Mucosa of descending colon (tissue), 3 donors: ENCODE measurements at places on chromosomes 13 and 19.
A peak's percentile ranks its signal among the peaks of the same experiment; 100 is the strongest.

GRCh38 chr13:80244574-80244973 lies 96.4 kb downstream of the SPRY2 start:
- DNase-seq = no peak

GRCh38 chr19:1269478-1270212 lies 513 bp downstream of the CIRBP start:
- DNase-seq = peak; percentile 92

DNA sequence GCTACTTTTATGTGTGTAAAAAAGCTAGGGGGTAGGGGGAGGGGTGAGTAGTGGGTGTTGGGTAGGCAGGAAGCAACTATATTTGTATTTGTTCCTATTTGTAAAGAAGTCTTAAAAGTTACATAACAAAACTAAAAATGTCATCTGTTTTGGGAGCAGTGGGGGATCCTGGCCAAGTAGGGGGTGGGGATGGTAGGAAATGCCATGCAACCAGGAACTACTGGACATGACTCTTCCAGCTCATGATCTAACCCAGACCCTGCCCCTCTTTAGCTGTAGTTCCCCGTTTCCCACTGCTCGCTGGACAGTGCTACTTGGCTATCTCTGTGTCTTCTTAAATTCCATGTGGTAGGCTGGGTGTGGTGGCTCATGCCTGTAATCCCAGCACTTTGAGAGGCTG lies 3.2 kb downstream of the GTF3A start:
- no peak for DNase-seq

DNA sequence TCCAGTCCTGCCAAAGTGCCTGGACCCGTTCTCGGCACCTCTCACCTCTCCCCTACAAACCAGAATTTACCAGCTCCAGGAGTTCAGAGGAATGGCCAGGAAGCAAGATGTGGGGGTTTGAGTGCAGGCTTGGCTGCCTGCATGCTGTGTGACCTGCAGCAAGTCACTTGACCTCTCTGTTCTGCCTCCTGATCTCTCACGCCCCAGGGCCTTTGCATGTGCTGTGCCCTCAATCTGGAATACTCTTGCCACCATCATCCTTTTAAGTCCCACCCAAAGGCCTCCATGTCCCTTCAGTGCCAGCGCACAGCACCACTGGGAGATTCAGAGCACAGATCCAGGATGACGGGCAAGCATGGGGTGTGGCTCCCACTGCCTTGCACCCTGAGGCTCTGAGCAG lies 43.4 kb downstream of the MYO9B start:
- DNase-seq = no peak

- no peak for DNase-seq
Observed at GRCh38 chr13:20799726-20800416, 26.1 kb upstream of the EEF1AKMT1 start.

DNA sequence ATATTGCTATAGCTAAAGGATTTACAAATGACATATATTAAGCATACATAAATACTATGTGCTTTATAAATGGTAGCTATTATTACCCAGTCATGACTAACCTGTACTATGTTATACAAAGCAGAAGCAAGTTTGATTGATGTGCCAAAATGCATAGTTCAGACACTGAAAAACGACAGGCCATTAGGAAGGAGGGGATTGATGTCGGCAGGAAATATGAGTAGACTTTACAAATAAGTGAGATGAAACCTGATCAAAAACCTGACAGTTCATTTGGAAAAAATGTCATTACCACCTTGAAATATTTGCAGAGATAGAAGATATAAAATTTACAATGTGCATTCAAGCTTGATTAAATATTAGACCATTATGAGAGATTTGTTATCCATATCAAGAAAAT lies 38.8 kb upstream of the TPP2 start:
- DNase-seq = no peak

DNA sequence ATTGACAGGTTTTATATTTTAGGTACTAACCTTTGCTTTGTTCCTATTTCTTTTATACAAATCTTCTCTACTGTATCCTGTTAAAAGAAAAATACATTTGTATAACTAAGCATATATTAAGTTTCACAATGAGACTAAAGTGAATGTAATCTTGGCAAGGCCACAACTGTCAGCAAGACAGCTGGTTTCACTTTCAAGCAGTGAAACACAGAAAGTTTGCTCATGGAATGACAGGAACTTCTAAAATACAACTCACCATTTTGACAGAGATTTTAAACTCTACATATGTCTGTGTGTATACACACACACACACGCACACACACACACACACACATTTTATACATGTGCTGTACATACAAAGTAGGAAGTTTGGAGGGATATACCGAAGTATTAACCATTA lies 53.3 kb downstream of the PARP4 start:
- DNase-seq = no peak
